Activated T-cell treated with anti-CD3 and anti-CD28 coated beads for 1 hour (primary cell): ENCODE measurements at places on chromosomes 1 and 21.

DNA sequence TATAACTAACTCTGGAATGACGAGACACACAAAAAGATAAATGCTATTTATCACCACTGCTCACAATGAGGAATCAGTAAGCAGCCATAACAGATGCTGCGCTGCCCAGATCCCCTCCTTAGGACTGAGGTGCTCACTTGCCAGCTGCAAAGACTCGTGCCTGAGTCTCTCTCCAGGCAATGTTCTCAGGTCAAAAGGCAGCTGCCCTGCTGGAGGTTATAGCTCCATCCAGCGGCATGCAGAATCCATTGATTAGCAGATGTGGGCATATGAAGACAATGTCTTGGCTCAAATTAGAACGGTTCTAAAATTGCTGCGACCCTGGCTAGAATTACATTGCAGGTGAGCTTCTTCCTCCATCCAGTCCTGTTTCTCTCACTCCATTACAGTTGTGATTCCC lies 328.2 kb upstream of the CHRM3 start:
- no peak for DNase-seq

DNA sequence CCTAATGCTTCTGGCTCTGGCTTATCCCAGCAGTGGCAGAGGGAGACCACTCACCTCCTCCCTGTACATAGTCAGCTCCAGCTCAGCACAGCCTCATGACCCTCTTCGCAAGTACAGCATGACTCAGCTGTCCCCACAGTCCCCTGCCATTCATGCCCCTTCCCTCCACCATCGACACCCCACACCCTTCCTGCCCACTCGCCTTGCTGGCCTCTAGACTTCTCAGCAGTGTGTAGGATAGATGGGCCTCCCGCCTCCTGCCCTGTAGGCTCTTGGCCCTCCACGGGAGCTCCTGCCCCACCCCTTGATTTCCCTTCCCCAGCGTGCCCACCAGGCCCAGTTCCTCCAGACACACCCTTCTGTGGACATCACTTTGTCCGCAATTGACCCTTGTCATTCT lies 9.8 kb downstream of the NPR1 start:
- DNase-seq, result no peak

DNA sequence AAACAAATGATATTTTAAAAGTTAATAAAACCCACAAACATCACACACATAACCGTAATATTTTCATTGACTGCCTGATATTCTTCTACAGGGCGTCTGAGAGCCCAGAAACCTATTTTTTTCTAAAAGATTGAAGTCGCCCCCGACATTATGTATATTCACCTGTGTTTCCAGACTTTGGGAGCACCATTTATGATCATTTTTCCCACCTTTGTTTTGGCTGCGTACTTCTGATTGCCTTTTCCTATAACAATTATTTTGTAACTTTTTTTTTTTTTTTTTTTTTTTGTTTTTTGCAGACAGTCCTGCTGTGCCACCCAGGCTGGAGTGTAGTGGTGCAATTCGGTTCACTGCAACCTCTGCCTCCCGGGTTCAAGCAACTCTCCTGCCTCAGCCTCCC lies 839 bp upstream of the ACBD3 start:
- DNase-seq, result no peak

- DNase-seq, result no peak
These were observed 121.8 kb upstream of the ARHGEF16 start for GRCh38 chr1:3332662-3333061.

- DNase-seq, result no peak
These were observed 3.9 kb upstream of the MEF2D start for GRCh38 chr1:156504438-156504813.

- no peak for DNase-seq
These were observed 158.1 kb upstream of the ARHGEF16 start for GRCh38 chr1:3296326-3296725.

DNA sequence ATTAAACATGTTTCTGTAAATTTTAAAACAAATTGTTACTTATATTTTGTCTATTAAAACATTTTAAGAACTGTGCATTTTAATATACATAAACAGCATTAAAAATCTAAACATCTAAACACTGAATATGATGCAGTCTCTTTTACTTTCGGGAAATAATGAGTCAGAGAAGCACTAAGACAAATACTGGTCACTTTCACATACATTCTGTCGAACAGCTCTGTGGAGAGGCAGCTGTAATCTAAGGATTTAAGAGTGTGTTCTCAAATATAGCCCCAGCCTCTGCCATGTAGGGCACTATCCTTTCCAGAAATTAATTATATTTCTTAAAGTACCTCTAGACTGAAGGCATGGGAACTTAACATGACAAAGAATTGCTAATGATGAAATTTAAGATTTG lies 89.6 kb upstream of the PTGFR start:
- DNase-seq, result no peak

- DNase-seq, result no peak
These were observed 801.3 kb upstream of the ADGRL4 start for GRCh38 chr1:79807816-79808215.
